ENCODE measurements at places on chromosomes 7 and 10. TPM values are rescaled to one million over a fixed set of nuclear protein-coding genes. Genes with fewer than 3 reads are reported as not detected.

DNA sequence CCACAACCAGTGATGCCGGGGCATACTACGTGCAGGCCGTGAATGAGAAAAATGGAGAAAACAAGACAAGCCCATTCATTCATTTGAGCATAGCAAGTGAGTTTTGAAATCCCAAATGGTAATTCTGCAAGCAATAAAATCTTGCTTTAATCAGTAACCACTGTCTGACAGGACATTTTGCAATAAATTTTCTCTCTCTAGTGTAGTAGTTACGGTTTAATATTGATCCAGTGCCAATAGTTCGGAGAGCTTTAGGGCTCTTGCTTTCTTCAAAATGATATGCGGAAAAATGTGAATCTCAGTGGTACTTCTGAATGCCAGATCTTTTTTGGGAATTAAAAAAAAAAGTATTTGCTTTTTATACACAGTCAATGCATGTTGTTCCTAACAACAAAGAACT, 520.4 kb downstream of the SDK1 start:
- H3K36me3 ChIP-seq: no peaks in the 10 kb centered on the region
- no peaks in the 10 kb centered on the region for H3K27me3 ChIP-seq
- no peak for DNase-seq
- no peak overlapping the region for H3K4me3 ChIP-seq
- no peak overlapping the region for H3K27ac ChIP-seq

- no peaks in the 10 kb centered on the region for H3K36me3 ChIP-seq
- H3K4me3 ChIP-seq: no peak overlapping the region
- no peak overlapping the region for H3K27ac ChIP-seq
Observed at GRCh38 chr7:137655804-137656203, 191.0 kb downstream of the DGKI start.

The SLC26A5 gene
- not detected for total RNA-seq

The CALML3 gene
- total RNA-seq: not detected

The ADCK2 gene
- total RNA-seq: 30.3 TPM

Data from activated T-cell treated with anti-CD3 and anti-CD28 coated beads, Interleukin-2, amount 50 U/mL, for 72 hours (primary cell).